Stimulated activated CD8-positive, alpha-beta memory T cell treated with anti-CD3 and anti-CD28 coated beads, Interleukin-7, amount 100 ng/mL, for 4 hours (primary cell): ENCODE measurements at places on chromosomes 4 and X.

- no peak for DNase-seq
These were observed 43.6 kb downstream of the RUFY3 start for GRCh38 chr4:70765368-70765767.

DNA sequence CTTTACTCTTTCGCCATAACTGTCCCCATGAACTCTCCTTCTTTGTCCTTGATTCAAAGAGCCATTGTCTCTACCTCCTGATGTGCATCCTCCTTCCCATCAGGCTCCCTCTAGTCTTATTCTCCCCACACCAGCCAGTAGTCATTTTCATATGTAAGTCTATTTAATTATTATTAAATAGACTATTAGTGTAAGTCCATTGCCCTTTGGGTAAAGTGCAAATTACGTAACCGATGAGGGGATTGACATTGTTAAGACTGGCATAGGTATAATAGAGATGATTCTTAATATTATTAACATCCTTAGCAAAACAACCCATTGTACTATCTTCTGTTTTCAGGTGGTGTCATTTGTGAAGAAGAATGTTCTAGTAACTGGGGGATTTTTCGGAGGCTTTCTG lies 16.7 kb downstream of the CMC4 start:
- DNase-seq = no peak

DNA sequence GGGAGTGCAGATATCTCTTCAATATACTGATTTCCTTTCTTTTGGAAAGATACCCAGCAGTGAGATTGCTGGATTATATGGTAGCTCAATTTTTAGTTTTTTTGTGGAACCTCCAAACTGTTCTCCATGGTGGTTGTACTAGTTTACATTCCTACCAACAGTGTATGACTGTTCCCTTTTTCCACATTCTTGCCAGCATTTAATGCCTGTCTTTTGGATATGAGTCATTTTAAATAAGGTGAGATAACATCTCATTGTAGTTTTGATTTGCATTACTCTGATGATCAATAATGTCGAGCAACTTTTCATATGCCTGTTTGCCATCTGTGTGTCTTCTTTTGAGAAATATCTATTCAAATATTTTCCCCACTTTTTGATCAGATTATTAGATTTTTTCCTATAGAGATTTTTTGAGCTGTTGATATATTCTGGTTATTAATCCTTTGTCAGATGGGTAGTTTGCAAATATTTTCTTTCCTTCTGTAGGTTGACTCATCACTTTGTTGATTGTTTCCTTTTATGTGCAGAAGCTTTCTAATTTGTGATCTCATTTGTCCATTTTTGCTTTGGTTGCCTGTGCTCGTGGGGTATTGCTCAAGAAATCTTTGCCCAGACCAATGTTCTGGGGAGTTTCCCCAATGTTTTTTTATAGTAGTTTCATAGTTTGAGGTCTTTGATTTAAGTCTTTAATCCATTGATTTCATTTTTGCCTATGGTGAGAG lies 552.7 kb downstream of the ZNF674 start:
- no peak for DNase-seq

- DNase-seq = no peak
These were observed 106.1 kb downstream of the IRF2 start for GRCh38 chr4:184368290-184368689.

DNA sequence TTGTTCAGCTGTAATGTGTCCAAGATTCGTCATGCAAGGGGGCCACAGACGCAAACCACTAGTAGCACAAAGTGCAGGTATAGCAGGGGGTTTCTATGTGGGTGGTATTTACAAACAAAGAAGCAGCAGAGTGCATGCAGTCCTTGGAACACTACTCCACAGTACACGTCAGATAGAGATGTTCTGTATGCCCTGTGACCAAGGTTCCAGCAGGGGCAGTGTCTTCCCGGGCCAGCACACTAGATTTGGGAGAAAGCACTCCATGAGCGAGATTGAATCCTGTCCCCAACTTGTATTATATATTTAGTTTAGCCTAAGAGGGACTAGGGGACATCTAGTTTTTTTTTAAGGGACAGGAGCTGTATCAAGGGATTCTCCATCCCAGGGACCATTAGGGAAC lies 54.4 kb upstream of the ESX1 start:
- DNase-seq = no peak

DNA sequence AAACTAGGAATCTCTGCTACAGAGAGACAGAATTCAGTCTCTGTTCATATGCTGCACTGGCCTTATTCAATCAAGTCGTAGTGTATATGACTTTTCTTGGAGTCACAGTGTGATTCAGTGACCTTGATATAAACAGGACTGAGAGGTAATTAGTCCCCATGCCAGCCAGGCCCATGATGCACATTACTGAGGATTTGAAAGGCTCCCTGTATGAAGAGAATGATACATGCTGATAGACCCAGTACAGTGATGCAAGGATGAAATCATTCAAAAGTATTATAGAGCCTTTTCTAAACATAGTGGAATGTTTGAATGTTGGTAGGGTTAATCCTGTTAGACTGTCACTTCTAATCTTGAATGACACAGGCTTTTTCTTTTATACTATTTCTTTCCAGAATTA lies 34.1 kb downstream of the ANXA3 start:
- no peak for DNase-seq

DNA sequence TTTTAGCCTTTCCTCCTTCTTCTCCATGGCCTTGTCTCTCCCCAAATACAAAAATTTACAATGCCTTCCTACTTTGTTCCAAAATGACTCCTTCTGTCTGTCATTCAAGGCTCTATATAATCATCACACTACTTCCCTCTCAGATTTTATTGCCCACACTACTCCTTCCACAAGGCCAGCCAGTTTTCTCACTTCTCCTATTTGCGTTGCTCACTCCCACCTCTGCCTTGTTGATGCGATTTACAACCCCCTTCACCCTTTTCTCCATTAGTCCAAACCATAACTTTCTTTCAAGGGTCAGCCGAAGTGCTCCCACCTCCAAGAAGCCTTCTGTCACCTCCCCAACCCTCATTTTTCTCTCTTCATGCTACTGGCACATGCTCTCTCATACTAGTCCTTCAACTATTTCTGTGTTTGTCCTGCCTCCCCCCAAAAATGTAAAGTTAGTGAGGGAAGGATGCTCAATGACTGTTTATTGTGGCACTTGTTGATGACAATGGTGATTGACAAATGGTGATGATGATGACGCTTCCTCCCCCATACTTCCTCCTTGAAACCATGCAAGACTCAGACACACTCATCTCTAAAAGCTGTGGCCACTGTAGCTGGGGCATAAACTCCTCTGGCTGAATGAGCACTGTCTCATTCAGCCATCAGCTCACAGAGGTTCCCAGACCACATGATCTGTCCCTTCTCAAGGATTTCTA lies 2.7 kb upstream of the XKRX start:
- DNase-seq = no peak
